ENCODE measurements at places on chromosomes 4 and X.

GRCh38 chr4:33772582-33772981 lies 2471.7 kb downstream of the ARAP2 start:
- DNase-seq = no peak

DNA sequence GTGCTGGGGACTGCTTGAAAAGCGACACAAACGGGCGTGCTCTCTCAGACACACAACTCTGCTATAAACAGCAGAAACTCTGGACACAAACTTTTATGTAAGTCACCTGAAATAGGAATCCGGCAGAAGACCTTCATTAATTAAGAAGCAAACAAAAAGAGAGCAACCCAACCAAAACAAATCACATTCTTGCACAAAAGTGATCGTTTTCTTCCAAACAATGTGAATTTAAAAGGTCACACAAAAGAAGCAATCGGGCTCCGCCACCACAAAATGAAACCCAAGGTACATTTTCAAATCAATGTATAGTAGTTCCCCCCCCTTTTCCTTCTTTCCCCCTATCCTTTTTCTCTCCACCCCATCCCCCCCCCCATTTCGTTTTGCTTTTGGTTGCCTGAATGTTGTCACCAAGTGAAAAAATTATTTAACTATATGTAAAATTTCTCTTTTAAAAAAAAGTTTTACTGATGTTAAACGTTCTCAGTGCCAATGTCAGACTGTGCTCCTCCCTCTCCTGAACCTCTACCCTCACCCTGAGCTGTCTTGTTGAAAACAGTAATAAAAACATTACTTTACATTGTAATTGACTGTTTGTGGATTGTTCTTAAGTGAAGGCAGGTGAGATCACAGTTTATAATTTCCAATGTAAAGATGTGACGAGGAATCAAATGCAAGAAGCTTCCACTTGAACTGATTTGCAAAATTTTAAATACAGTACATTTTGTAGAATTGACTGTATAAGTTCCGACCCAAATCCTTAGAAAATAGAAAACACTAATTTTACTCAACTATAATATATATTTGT lies 2.4 kb downstream of the MAB21L2 start:
- no peak for DNase-seq

DNA sequence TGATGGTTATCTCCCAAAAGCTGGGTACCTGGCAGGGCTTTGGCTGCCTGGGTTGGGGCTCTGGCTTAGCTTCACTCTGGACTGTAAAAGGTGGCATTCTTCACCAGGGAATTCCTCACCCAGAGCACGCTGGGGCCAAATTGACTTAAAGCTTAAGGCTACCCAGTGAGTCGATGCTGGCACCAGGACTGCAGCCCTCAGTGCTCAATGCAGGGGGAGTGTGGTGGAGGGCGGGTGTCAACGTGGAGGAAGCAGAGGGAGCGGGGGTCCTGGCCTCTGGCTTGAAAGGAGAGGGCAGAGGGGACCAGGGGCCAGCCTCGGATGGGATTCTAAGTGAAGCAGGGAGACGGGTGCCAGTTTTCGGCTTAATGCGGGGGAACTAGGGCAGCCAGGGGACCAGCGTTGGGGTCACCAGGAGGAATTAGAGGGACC lies 446 bp upstream of the FAM50A start:
- no peak for DNase-seq

DNA sequence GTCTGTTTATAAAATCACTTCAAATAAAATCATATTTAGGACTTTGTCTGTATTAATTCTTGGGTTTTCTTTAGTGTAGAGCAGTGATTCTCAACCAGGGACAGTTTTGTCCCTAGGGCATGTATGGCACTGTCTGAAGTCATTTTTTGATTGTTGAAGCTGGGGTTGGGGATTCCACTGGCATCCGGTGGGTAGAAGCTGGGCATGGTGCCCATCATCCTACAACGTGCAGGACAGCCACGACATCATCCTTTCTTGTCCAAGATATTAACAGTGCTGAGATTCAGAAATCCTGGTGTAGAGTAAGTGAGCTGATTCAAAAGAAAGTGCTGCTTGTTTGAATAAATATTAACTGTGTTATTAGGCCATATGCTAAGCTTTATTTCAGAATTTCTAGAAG lies 28.6 kb downstream of the DCLK2 start:
- DNase-seq = no peak

DNA sequence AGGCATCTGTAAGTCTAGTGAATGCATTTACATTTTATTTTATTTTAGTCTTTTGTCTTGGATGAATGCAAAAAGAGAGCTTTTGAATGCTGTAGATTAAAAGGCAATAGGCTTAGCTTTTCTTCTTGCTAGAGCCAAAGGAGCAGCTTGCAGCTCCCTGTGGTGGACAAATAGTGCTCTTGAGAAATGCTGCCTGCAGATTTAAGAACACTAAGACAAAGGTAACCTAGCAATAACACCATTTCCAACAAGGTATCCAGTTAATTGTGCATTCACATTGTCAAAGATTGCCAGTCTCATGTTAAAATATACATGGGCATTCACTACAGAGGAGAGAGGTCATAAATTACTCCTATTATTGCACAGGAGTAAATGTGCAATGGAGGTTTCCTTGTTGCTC lies 859.2 kb upstream of the PRKX start:
- DNase-seq = no peak

DNA sequence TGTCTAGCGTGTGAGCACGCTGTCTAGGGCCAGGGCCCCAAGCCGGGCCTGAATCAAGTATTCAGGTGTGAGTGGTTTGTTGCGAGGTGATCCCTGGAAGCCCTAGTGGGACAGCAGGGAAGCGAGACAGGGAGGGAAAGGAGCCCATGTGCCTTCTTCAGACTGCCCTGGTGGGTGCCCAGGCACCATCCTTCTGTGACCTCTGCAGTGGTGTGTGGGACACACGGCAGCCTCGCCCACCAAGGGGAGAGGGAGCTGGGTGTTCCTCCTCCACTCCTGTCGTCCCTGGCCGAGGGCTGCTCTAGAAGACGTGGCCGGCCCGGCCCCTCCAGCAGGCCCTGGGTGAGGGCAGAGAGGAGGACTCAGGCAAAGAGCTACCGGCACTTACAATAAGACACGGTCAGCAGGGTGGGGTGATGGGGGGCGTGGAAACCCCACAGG lies 47.4 kb downstream of the HTRA3 start:
- DNase-seq = no peak

DNA sequence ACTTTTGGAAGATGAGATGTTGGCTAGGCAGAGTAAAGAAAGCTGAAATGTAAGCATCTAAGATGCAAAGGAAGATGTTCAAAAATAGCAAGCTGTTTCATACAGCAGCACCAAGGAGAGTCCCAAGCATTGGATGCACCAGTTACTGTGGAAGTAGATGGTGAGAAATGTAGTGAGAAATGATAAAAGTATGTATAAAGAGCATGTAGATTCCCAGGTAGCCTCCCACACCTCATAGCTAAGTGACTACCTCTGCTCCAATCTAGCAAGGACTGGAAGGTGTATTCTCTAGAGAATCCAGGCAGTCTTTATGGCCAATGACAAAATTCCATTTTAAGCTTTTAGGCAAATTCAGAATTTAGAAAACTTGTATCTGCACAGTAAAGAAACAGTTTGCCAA lies 50.9 kb upstream of the C4orf54 start:
- DNase-seq = no peak

DNA sequence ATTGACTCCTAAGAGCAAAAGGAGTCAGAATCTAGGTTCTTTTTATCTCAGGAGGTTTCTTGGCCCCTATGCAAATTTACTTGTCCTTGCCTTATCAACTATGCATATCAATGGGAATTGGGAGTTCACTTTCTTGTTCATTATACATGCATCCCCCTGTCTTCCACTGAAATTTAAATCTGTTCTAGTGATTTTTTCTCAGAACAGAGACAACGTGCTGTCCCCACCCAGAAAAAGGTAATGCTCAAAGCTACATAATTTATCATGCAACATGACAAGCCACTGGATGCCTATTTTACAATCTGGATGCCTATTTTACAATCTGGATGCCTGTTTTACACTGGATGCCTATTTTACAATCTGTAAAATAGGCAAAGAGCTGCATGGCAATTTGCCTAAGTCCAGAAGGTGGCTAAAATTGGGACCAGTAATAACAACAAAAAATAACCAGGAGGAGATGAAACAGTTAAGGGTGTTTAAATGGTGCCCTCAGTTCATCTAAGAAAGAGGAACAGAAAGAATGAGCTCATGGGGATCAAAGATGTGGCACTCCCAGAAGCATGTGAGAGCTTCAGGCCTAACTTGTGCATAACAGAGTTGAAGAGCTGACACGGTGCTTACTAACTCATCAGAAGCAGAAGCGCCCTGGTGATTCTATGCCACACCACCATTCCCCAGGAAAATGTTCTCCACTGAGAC lies 537.8 kb upstream of the BOD1L1 start:
- DNase-seq = peak; percentile 55

- DNase-seq = no peak
These were observed 8.3 kb upstream of the NAP1L5 start for GRCh38 chr4:88705805-88706492.

DNA sequence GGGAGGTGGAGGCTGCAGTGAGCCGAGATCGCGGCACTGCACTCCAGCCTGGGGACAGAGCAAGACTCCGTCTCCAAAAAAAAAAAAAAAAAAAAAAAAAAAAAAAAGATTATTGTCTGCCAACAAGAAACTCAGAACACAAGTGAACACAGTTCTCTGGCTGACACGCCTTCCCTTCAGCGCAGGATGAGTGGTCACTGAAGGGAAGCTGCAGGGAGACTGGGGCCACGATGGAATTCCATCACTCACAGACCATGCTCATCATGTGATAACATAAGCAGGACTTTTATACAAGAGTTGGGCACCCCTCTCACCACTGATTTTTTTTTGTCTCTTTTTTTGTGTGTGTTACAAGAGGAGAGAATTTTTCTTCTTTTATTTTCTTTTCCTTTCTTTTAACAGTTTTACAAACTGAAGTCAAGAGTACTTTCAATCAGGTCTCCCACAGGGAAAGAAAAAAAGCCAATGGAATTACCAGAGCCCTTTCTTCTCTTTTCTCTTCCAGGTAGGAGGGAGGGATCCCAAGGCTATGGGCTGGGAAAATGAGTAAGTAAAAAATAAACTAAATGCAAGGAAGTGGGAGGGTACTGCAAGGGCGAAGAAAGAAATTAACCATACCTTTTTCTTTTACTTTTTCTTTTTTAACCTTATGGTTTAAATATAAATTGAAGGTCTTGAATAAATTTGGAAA lies 435.6 kb downstream of the GPM6A start:
- no peak for DNase-seq

- peak; percentile 10 for DNase-seq
These were observed 244.5 kb upstream of the PITX2 start for GRCh38 chr4:110867251-110867960.

GRCh38 chr4:163382178-163382869 lies 38.6 kb downstream of the NPY5R start:
- no peak for DNase-seq

GRCh38 chr4:146260521-146260920 lies 46.2 kb downstream of the REELD1 start:
- DNase-seq = no peak

GRCh38 chrX:70504772-70505450 lies 60.3 kb downstream of the DLG3 start:
- peak; percentile 12 for DNase-seq

GRCh38 chrX:53321230-53321942 lies 40.0 kb upstream of the IQSEC2 start:
- DNase-seq = no peak

- no peak for DNase-seq
These were observed 116.3 kb downstream of the HS3ST1 start for GRCh38 chr4:11312389-11312788.

- no peak for DNase-seq
These were observed 310.0 kb downstream of the PDHA2 start for GRCh38 chr4:96149894-96150293.
